ENCODE measurements at places on chromosomes 4 and X. TPM values are rescaled to one million over a fixed set of nuclear protein-coding genes. Genes with fewer than 3 reads are reported as not detected.

Gene GPR143
- total RNA-seq: 3.2 TPM

Gene TMEM150C
- 4.0 TPM for total RNA-seq

DNA sequence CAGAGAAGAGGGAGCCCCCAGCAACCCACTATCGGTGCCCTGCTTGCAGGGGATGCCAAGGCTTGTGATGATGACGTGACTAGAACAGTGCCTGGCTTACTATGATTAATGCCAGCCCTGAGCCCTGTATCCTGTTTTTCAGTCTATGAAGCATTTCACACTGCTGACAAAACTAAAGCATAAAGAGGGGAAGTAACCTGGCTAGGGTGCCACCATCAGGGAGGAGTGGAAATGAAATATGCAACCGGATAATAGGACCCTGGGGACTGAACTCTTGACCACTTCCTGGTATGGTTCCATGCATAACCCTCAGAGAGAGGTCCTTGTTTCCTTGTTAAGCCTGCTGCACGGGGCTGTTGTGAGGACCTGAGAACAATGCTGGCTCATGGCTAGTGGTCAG is 50.3 kb downstream of the MED28 start:
- no peak overlapping the region for H3K27ac ChIP-seq
- H3K4me1 ChIP-seq: no peaks in the 10 kb centered on the region
- DNase-seq: no peak
- H3K4me3 ChIP-seq: no peak overlapping the region
- H3K27me3 ChIP-seq: no peaks in the 10 kb centered on the region

Gene ODAPH
- total RNA-seq: 0.48 TPM

DNA sequence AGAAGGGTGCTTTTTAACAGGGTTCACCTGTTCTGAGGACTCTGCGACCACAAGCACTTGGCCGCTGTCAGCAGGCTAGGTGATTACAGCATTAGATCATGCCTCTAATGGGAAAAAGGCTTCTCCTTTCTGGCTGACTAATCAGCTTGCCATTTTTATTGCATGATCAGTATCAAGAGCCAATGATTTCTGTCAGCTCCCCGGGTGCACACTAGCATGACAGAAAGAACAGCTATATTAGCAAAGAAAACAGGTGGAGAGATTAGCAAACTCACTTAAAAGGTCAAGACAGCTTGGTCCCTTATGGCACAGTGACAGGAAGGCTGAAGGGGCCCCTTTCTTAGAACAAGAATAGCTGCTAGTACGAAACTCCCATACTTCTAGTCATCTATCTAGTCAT is 170.0 kb downstream of the SMIM20 start:
- H3K4me3 ChIP-seq: no peak overlapping the region
- H3K36me3 ChIP-seq: no peaks in the 10 kb centered on the region
- no peaks in the 10 kb centered on the region for H3K27me3 ChIP-seq

All from hepatocyte (in vitro differentiated cells).